GM12865 (cell line): ENCODE measurements at places on chromosomes 5 and 9.
A peak's percentile ranks its signal among the peaks of the same experiment; 100 is the strongest.

DNA sequence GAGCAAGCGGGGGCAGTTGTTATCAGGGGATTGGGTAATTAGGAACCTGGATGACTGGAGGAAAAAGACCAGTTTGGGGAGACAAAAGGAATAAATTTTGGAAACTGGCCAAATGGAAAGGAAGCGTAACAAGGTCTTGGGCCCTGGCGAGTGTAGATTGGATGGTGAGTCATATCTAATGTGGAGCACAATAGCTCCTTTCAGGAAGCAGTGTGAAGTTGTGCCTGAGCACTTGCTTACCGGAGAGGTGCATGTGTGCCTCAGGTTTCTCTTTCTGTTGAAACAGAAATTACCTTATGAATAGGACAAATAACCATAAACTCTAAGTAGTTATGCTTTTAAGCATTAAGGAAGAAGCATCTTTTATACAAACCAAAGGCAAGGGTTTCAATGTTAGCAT, 176.4 kb downstream of the KIF4B start:
- DNase-seq: peak; percentile 29

DNA sequence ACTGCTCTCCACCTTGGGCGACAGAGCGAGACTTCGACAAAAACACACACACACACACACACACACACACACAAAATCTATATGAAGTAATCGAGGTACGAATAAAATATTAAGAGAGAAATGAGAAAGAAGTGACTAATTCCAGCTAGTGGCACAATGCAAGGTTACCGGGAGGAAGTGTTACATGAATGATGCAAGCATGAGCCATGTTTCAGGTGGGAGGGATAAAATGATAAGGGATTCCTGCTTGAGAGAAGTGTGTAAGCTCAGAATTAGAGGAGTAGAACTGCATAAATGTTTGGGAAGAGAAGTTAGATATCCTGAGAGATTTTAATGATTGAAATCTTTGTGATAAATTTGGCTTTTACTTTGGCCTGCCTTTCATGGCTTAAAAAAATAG, 18.8 kb downstream of the HAPLN1 start:
- no peak for DNase-seq

- no peak for DNase-seq
Observed at GRCh38 chr9:9045072-9045471, 1245.5 kb upstream of the DMAC1 start.

GRCh38 chr5:146342882-146343865, 4.5 kb downstream of the POU4F3 start:
- no peak for DNase-seq

- DNase-seq: no peak
Observed at GRCh38 chr9:96293498-96294158, 8.3 kb downstream of the HSD17B3 start.

GRCh38 chr5:6243706-6244338, 134.5 kb downstream of the MED10 start:
- no peak for DNase-seq

GRCh38 chr5:168169791-168170190, 121.7 kb upstream of the WWC1 start:
- no peak for DNase-seq

- no peak for DNase-seq
Observed at GRCh38 chr9:94823710-94824109, 97.2 kb downstream of the AOPEP start.

DNA sequence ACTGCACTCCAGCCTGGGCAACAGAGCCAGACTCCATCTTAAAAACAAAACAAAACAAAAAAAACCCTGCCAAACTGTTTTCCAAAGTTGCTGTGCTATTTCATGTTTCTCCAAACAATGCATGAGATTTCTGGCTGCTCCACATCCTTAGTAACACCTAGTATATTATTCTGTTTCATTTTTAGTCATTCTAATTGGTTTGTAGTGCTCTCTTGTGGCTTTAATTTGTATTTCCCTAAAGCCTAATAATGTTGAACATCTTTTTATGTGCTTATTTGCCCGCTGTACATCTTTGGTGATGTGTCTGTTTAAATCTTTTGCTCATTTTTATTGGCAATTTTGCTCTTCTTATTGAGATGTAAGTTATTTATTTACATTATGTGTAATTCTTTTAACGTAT, 18.4 kb upstream of the TTC1 start:
- no peak for DNase-seq

GRCh38 chr9:101311758-101312420, 72.9 kb downstream of the BAAT start:
- DNase-seq: peak; percentile 80

DNA sequence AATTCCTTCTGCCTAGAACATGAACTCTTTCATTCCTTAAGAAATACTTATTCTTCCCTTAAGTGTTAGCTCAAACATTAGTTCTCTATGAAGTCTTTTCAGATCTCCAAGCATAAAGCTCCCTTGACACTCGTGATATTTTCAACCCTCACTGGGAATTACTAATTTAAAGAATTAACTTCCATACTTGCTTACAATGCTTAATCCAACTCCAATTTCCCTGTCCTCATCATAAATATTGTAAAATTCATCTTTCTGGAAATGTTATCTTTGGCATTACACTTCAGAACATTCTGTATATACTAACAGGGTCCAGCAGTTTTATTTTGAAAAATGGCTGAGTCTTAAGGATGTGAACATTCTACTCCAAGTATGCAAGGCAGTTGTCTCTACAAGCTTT, 7.2 kb downstream of the STARD4 start:
- no peak for DNase-seq

- DNase-seq: peak; percentile 53
Observed at GRCh38 chr5:138668451-138669380, 84.5 kb upstream of the CTNNA1 start.

DNA sequence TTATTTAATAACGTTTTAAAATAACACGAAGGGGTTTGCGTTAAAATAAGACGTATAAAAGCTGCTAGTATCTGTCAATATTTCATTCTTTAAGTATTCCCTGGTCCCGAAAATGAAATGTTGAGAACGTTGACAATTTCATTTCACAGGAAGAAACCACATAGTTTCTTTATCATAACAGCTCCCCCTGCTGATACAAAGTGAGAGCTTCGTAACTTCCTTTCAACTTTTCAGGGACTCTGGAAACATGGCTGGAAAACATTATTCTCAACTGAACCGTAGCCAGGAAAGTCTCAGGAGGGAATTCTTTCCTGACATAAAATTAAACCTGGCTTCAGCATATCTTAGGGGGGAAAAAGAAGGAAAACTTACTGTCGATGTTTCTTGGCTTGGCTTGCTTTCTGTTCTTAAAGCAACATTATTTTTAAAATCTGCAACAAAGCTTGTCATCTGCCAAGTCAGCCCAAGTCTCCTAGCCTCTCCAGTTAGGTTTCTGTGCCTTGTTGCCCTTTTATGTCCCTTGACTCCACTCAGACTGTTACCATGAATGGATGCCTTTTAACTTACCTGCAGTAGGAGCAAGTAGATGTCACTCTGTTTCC, 122.9 kb upstream of the DAB2 start:
- peak; percentile 21 for DNase-seq

DNA sequence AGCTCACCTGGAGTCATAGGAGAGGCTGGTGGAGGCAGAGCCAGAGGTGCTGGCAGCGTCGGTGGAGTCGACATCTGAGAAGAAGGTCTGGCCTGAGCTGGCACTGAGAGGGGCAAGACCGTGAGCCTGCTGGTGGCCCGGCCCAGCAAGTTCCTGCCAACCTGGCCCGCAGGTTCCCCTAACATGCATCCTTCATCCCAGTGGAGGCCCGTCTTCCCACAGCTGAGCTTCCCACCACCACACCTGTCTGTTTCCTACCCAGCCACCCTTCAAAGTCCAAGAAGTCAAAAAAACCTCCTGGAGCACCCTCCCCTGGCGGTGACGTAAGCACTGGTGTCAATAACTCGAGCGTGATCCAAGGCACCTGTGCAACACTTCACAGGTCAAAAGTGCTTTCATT, 16.9 kb downstream of the PHF19 start:
- DNase-seq: no peak

DNA sequence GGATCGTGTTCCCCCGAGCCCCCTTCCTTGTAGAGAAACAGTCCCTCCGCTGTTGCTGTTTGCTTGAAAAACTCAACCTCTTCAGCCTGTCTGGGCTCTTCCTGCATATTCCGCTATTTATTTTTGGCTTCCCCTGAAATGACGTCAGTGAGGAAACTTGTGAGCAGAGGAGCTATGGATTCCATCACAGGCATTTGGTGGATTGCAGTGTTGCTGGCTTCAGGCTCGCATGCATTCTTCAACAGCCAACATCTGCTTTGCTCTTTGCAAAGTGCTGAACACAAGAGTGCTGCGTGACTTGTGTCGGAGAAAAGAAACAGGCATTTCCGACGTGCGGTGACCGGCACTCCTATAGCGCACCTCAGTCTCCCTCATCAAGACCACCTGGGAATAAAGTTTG, 232.7 kb downstream of the RFK start:
- no peak for DNase-seq

GRCh38 chr9:113522858-113523257, 59.3 kb downstream of the RGS3 start:
- DNase-seq: no peak

GRCh38 chr9:73579823-73580222, 428.2 kb downstream of the ANXA1 start:
- no peak for DNase-seq

GRCh38 chr5:116320486-116320885, 235.7 kb downstream of the COMMD10 start:
- DNase-seq: no peak

DNA sequence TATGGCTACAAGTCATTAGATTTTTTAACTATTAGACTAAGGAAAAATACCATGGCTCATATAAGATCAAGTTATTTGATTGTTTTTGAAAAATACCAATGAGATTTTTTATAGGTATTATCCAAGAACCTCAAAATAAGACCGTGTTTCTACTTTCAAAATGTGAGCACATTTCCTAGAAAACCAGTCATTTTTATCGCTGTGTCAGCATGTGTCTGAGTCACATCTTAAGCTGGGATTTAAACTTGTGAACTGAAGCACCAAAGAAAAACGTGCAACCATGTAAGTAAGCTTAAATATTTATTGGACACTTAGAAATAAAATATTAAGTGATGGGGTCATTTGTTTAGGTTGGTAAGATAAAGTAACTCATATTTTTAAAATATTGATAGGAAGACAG, 1676.0 kb upstream of the NUDT12 start:
- DNase-seq: no peak

- peak; percentile 90 for DNase-seq
Observed at GRCh38 chr5:91271999-91272398, 111.1 kb downstream of the ARRDC3 start.

- no peak for DNase-seq
Observed at GRCh38 chr5:179194201-179194910, 134.2 kb downstream of the ZNF354C start.

- DNase-seq: no peak
Observed at GRCh38 chr9:131278702-131279111, 2.4 kb upstream of the FAM78A start.

DNA sequence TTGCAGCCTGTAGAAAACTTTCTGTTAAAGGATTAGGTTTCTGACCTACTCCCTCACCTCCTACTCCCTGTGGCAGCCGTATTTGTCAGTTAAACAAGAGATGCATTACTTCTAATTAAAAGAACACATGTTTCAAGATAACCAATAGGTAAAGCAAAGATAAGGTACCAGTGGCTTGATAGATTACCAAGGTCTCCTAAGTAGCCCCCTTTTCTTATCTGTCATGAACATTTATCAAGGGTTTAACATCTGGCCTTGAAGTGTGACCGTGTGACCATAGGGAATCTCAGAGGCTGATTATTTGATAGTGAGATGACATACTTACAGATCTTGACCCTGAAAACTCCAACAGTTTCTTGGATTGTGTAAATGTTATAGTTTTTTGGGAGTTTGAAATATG, 764.0 kb upstream of the EDIL3 start:
- DNase-seq: no peak

GRCh38 chr5:35194635-35195471, 35.4 kb downstream of the PRLR start:
- peak; percentile 38 for DNase-seq

GRCh38 chr5:116557669-116558271, 16.9 kb downstream of the SEMA6A start:
- DNase-seq: peak; percentile 55

DNA sequence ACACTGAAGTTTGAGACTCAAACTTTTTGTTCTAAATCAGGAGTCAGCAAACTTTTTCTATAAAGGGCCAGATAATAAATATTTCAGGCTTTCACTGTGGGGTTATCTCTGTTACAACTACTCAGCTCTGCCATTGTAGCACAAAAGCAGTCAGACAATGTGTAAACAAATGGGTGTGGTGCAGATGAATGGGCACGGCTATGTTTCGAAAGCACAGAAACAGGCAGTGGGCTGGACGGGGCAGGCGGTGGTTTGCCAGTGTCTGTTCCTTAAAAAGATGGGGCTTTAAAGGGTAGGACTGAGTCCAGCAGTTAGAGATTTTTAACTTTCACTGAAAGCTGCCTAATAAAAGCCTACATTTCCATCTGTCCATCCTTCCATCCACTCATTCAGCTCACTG, 48.9 kb downstream of the PFDN1 start:
- no peak for DNase-seq

- DNase-seq: no peak
Observed at GRCh38 chr9:93681269-93682154, 105.1 kb downstream of the PHF2 start.

- no peak for DNase-seq
Observed at GRCh38 chr9:119441338-119441737, 72.1 kb upstream of the BRINP1 start.

DNA sequence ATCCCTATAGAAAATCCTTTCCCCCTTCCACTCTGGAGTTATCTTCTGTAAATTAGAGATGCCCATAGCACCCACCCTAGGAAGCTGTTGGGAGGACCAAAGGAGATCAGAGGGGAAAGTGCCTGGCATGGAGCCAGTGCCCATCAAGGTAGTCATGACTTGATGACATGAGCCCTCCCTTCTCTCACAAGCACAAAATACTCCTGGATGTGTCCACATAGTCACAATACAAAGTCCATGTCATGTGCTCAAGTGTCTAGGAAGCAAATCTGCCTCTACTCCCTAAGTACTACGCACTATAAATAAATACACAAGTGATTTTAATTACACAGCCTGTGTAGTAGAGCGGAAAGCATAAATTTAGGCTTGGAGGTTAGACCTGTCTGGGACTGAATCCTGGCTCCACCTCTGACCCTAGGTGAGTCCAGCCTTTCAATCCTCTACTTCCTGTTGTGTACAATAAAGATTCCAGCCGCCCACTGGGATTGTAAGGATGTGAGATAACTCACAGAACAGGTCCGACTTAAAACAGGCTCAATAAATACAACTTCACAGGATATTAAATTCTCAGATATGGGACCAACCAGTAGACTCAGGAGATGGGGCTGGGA, 30.6 kb downstream of the TTC39B start:
- DNase-seq: no peak

DNA sequence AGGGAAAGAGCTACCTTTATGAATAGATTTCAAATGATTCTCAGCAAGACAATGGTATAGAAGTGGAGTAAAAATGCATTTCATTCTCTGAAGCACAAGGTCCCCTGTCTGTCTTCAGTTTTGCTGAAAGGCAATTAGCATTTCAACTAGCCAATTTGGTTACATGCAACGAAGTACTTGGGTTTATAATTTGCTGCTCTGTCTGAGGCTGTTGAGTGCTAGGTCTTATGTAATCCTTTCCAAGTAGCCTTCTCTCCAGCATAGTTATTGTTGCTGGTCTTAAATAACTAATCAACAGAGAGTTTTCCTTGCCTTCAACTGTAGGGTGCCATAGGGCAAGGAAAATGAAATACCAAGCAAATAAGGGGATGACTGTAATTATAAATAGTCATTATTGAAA, 4.5 kb downstream of the ADGRV1 start:
- DNase-seq: no peak

GRCh38 chr9:117705386-117705785, 1.2 kb downstream of the TLR4 start:
- no peak for DNase-seq
